Articular chondrocyte of knee joint (primary cell): ENCODE measurements at places on chromosomes 1 and 21. TPM values are rescaled to one million over a fixed set of nuclear protein-coding genes. Genes with fewer than 3 reads are reported as not detected.

ELF3 gene
- total RNA-seq = 0.13 and 0.32 TPM in 2 replicates

FBXO42 gene
- 20.6 and 22.5 TPM in 2 replicates for total RNA-seq

VANGL2 gene
- not detected in 2 replicates for total RNA-seq

OR2M3 gene
- total RNA-seq = not detected in 2 replicates

SLC25A34 gene
- 0.52 and 0.65 TPM in 2 replicates for total RNA-seq

CDK18 gene
- total RNA-seq = 0.76 and 1.7 TPM in 2 replicates

BGLAP gene
- 0.32 TPM in 1 of 2 replicates, not detected in the other for total RNA-seq

OR2T2 gene
- total RNA-seq = not detected in 2 replicates

TSTD1 gene
- 5.6 and 6.1 TPM in 2 replicates for total RNA-seq

S100B gene
- total RNA-seq = 8.5 and 28.0 TPM in 2 replicates

BSND gene
- not detected in 2 replicates for total RNA-seq

PLA2G4A gene
- 24.4 and 29.3 TPM in 2 replicates for total RNA-seq

EFNA1 gene
- total RNA-seq = 1.9 and 5.2 TPM in 2 replicates

LRRC39 gene
- 0.39 and 0.76 TPM in 2 replicates for total RNA-seq

ARHGEF16 gene
- total RNA-seq = 0.11 and 0.13 TPM in 2 replicates

UQCRH gene
- 324 and 472 TPM in 2 replicates for total RNA-seq

RABGAP1L gene
- total RNA-seq = 38.2 and 44.2 TPM in 2 replicates

VPS26C gene
- total RNA-seq = 72.8 and 73.7 TPM in 2 replicates

SLAMF9 gene
- total RNA-seq = 0.65 and 0.86 TPM in 2 replicates

FCAMR gene
- not detected in 2 replicates for total RNA-seq

GCSAML gene
- not detected in 2 replicates for total RNA-seq

IL20 gene
- total RNA-seq = not detected in 2 replicates

TFF1 gene
- total RNA-seq = 0.65 TPM in 1 of 2 replicates, not detected in the other

DCST1 gene
- total RNA-seq = not detected in 2 replicates

TBX15 gene
- 64.6 and 81.5 TPM in 2 replicates for total RNA-seq

CNR2 gene
- not detected in 2 replicates for total RNA-seq

CACHD1 gene
- 17.1 and 20.1 TPM in 2 replicates for total RNA-seq

TRIM46 gene
- 2.0 and 3.5 TPM in 2 replicates for total RNA-seq

TRAF3IP3 gene
- total RNA-seq = not detected in 2 replicates

AGT gene
- 2.1 and 2.2 TPM in 2 replicates for total RNA-seq

CD2 gene
- not detected in 2 replicates for total RNA-seq

GPR157 gene
- total RNA-seq = 3.7 and 5.7 TPM in 2 replicates

LORICRIN gene
- total RNA-seq = not detected in 2 replicates

SPRR4 gene
- not detected in 2 replicates for total RNA-seq
